DND-41 (cell line): ENCODE measurements at places on chromosomes 3 and 15.

GRCh38 chr3:52428151-52429005 lies 16.5 kb downstream of the SEMA3G start:
- peak; percentile 52 for DNase-seq

GRCh38 chr3:12965999-12966846 lies 107.0 kb downstream of the IQSEC1 start:
- peak; percentile 34 for DNase-seq

DNA sequence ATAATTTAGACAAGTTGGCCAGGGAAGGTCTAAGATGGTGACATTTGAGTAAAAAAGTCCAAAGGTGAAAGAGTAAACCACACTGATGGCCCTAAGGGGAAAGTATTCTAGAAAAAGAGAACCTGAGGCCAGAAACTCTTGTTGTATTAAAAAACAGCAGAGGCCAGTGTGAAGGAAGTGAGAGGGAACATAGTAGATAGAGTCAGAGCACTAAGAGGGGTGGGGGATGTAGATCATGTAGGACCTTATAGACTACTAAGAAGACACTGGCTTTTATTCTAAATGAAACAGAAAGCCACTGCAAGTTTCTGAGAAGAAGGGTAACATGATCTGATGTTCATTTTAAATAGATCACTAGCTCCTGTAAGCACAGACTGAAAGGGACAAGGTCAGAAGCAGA lies 14.5 kb downstream of the POLQ start:
- DNase-seq: no peak

GRCh38 chr3:122772827-122773226 lies 20.8 kb downstream of the HSPBAP1 start:
- no peak for DNase-seq

- no peak for DNase-seq
These were observed 58.4 kb upstream of the ATP2C1 start for GRCh38 chr3:130835483-130835882.

GRCh38 chr15:97967881-97968280 lies 7.4 kb downstream of the ARRDC4 start:
- no peak for DNase-seq

GRCh38 chr3:117045143-117045542 lies 335.6 kb downstream of the TUSC7 start:
- no peak for DNase-seq

- no peak for DNase-seq
These were observed 27.3 kb downstream of the CYP11A1 start for GRCh38 chr15:74340150-74340549.

GRCh38 chr3:51934991-51935885 lies 6.5 kb downstream of the RRP9 start:
- no peak for DNase-seq

DNA sequence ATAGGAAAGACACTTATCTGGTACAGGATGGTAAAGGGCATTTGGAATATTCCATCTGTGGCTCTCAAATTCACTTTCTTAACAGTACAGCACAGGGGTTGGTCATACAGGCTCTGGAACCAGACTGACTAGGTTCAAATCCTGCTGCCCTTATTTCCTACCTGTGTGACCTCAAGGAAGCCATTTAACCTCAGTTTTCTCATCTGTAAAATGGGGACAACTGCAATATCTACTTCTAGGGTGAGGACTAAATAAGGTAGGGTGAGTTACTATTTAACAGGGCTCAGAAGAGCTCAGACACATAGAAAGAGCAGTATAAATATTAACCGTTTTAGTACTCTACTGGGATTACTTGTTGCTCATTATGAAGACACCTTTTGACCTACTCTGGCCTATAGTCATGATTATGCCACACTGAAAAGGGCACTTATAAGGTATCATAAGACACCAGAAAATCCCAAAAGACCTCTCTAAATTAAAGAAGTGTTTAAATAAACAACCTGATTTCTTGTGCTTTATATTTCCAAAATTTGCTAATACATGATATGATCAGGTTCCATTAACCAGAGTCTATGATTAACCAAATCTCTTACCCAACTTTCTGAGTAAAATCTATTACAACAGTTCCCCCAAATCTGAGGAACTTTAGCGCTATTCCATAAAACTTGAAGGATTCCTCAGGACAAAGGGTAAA lies 6.5 kb downstream of the RFTN1 start:
- no peak for DNase-seq

DNA sequence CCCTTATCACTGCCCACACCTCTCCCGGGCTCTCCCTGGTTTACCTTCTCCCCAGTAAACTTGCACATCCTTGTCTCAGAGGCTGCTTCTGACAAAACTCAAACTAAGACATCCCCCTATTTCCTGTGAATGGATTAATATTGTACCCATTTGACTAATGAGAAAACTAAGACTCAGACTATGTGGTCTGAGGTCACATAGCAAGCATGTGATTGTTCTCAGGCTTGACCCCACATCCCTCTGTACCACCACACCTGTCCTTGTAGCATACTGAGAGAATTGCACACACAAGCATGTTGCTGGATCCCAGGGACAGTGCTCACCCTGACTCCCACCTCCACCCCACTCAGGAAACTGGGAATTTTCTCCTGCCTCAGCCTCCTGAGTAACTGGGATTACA lies 90.7 kb upstream of the HES1 start:
- no peak for DNase-seq

DNA sequence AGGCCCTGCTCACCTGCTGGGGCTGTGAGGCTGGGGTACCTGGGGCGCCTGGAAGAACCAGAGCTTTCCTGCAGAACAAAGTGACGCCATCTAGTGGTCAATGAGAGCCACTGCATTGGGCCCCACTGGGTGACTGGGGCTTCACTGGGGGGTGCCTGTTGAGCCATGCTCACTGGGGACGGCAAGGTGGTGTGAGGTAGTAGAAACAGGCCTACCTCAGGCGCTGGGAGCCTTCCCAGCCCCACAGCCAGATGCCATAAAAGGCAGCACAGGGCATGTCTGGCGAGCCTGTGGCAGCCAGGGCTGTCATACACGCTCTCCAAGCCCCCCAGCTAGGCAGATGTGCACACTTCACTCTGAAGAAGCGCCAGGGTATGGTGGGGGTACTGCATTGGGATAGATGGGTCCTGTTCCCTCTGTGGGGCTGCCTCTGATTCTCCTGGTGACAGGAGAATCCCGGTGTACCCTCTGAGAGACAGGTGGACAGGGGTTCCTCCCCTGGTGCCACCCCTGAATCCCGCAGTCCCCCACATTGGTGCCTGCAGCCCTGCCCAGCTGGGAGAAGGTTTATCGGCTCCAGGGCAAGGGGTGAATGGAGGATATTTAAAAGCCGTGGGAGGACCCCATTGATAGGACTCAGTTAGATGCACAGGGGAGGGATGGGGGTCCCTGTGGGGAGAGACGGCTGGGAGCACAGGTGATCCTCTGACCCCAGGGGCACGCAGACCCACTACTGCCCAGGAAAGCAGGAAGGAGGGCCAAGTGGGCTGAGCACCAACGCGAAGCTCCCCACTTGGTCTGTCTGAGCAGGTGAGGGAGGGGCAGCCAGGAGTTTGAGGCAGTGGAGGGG lies 178.8 kb downstream of the NSMCE3 start:
- peak; percentile 22 for DNase-seq

GRCh38 chr15:29822684-29823459 lies 604 bp upstream of the TJP1 start:
- no peak for DNase-seq

DNA sequence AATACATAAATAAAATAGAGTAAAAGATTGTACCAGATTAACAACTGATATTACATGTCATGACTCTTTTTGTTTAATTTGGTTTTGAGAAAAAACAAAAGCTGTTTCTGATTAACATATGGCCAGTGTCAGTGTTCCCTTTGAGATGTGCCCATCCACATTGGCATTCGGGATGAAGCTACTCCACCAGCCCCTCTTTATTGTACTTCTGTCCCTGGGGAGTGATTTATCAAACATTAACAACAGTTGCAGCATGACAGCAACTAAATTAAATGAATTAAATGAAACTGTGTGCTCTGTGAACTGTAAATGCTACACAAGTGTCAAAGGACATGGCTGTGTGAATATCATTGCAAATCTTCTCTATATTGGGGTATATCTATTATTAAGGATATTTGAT lies 25.9 kb upstream of the MTMR10 start:
- DNase-seq: no peak

DNA sequence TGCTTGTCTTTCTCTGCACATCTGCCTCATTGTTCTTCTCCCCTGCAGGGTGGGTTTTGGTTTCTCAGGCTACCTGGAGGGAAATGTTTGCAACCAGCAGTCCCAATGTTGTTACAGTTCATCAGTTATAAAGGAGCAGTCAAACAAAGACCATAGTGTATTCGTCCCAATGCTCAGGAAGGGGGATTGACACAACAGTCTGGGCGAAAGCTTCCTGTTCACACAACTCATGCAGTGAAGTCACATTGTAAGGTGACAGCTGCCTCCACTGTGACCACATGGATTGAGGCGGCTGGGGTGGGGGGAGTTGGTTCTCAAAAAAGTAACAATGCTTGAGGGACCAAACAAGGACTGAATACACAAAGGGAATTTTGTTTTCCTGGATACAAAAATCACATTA lies 28.8 kb upstream of the TF start:
- no peak for DNase-seq

- no peak for DNase-seq
These were observed 32.1 kb downstream of the TFDP2 start for GRCh38 chr3:142117056-142117851.

GRCh38 chr15:82030176-82030575 lies 15.6 kb downstream of the MEX3B start:
- no peak for DNase-seq

- peak; percentile 37 for DNase-seq
These were observed 25.5 kb downstream of the SETD5 start for GRCh38 chr3:9422712-9423424.

DNA sequence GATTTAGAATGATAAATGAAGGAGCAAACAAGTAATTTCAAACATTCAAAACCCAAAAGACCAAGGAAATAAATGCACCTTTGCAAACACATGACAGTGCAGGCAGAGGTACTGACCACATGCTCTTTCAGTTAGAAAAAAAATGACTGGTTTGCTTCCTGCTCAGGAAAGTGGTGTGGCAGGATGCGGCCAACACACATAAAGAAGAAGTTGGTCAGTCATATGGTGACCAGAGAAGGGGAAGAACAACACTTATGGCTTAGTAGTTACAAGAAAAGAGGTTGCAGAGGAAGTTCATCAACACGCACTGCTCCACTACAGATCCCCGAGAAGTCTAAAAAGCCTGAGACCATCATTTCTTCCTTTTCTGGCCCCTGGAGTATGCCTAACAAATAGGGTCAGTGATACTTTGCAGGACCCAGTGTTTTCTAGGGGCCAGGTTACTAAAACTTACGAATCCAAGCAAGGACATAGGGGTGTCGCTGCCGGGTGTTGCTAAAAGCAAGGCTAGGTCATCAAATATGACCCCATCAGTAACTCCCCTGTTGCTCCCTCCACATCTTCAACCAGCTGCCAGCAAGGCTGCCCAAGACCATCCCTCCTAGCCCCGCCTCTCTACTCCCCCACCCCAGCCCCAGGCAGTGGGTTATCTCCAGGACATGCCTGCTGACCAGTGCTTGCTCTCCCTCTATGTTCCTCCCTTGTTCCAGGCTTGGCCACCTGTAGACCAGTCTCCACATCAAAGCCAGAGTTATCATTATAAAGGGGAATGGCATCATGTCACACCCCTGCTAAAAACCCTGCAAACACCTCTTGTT lies 11.2 kb downstream of the ATP8B4 start:
- no peak for DNase-seq

- no peak for DNase-seq
These were observed 304.6 kb downstream of the NAALADL2 start for GRCh38 chr3:175163686-175164085.

DNA sequence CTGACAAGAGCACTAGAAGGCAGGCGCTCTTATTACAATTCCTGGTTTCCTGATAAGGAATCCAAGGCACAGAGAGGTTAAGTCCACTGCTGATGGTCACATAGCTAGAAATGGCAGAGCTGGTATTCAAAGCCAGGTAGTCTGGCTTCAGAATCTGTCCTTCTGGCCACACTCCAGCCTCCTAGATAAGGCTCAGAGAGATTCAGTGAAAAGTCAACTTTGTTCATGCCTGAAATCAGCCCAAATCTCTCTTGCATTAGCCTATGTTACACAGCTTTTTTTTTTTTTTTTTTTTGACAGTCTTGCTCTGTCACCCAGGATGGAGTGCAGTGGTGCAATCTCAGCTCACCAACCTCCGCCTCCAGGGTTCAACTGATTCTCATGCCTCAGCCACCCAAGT lies 21.1 kb upstream of the CMTM8 start:
- DNase-seq: no peak

DNA sequence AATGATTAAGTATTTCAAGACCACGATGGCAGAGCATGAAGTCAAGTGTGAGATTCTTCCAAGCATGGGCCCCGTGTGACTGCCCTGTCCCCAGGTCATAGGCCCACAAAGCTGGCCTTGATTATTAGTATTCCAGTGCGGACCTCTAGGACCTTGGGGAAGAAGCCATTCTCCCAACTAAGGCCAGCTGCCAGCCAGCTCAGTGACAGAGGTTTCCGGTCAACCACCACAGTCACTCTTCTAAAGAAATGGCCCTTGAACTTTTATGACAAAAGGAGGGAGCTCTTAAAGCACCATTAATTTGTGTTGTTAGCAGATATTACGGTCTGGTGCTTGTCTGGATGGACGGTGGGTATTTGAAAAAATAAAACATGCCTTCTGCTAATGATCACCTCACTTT lies 28.0 kb downstream of the FAM3D start:
- DNase-seq: no peak

GRCh38 chr3:43406643-43407023 lies 120.3 kb downstream of the SNRK start:
- no peak for DNase-seq

DNA sequence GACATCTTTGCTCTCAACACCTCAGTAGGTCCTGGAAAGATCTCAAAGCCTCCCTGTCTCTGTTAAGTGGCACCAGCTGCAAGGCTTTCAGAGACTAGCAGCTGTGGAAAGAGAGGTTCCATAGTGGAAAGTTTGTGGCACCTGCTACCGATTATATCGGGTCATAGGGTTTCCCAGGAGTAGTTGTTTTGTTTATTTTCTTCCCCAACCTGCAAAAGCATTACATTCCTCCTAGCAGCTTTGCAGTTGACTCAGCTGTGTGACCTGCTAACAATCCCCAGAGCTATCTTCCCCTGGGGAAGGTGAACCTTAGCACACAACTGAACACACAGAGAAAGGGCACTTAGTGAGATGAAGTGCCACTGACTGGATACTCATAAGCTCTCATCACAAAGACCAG lies 598.9 kb upstream of the GRM7 start:
- DNase-seq: no peak

DNA sequence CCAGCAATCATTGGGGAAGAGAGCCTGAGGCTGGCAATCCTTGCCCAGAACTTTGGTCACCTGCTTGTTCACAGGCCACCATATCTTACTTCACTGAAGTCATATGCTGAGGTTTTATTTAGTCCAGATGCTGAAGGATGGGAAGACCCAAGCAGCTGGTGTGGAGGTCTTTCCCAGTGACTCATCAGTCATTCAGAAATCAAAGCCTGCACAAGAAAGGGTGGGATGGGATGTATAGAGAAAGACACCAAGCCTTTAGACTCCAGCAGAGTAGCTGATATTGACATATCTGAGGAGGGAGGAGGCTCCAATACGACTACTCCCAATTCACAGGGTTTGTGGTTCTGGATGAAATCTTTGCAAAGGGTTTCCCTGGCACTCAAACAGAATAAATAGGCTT lies 13.0 kb upstream of the PHLDB2 start:
- no peak for DNase-seq
